ENCODE measurements at places on chromosomes 3 and 15.

- no peaks in the 10 kb centered on the region for H3K36me3 ChIP-seq
- no peak overlapping the region for H3K4me3 ChIP-seq
- no peak for DNase-seq
These were observed 28.2 kb upstream of the BCL6 start for GRCh38 chr3:187773233-187774184.

- no peak overlapping the region for H3K4me3 ChIP-seq
- peak overlapping the region; percentile 45 for H3K27ac ChIP-seq
These were observed 58.1 kb downstream of the SLC6A6 start for GRCh38 chr3:14460342-14461005.

DNA sequence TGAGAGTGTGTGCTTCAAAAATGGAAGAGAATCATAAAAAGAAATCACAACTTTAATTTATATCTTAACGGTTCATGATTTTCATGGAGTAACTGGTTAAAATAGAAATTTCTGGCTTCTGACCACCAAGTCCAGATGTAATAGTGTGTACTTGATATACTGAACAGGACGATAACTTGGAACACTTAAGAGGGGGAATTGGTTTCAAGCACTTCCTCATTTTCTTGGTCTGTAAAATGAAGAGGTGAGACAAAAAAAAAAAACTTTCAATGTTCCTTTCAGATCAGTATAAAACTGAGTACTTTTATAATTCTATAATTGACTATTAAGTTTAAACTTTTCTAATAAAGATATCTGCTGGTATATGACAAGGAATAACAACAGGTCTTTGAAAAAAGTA lies 64.0 kb upstream of the TRA2B start:
- H3K36me3 ChIP-seq: no peaks in the 10 kb centered on the region
- H3K4me1 ChIP-seq: no peaks in the 10 kb centered on the region
- no peak for DNase-seq
- H3K27me3 ChIP-seq: no peaks in the 10 kb centered on the region
- H3K27ac ChIP-seq: no peak overlapping the region

- no peaks in the 10 kb centered on the region for H3K4me1 ChIP-seq
- no peaks in the 10 kb centered on the region for H3K27me3 ChIP-seq
- H3K27ac ChIP-seq: no peak overlapping the region
- DNase-seq: no peak
These were observed 432.7 kb upstream of the ARHGEF26 start for GRCh38 chr3:153688301-153689120.

- no peak overlapping the region for H3K4me3 ChIP-seq
- peak overlapping the region; percentile 86 for H3K27ac ChIP-seq
- no peaks in the 10 kb centered on the region for H3K27me3 ChIP-seq
- peaks cover 5% of the 10 kb centered on the region for H3K4me1 ChIP-seq
These were observed 100.8 kb upstream of the TPM1 start for GRCh38 chr15:62941699-62942098.

DNA sequence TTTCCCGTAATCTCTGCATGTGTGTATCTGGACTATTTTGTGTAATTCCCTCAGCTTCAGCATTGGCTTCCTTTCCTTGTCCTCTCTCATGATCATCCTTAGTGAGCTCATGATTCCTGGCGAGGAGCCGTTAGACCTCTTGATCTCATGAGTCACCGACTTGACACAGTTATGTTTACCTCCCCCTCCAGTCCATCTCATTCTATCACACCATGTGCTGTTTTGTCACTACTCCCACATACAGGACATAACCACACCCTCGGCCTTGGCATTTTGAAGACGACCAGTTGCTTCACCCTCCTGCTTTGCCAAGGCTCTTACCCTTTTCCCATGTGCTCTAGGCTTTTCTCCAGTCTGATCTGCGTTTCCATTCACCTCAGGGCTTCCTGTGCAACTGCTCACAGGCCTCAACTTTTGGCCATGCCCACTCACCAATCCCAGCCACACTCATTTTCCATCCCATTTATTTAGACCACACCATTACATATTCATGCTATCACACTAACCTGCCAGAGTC lies 41.5 kb downstream of the CP start:
- DNase-seq: peak; percentile 93
- no peaks in the 10 kb centered on the region for H3K27me3 ChIP-seq

DNA sequence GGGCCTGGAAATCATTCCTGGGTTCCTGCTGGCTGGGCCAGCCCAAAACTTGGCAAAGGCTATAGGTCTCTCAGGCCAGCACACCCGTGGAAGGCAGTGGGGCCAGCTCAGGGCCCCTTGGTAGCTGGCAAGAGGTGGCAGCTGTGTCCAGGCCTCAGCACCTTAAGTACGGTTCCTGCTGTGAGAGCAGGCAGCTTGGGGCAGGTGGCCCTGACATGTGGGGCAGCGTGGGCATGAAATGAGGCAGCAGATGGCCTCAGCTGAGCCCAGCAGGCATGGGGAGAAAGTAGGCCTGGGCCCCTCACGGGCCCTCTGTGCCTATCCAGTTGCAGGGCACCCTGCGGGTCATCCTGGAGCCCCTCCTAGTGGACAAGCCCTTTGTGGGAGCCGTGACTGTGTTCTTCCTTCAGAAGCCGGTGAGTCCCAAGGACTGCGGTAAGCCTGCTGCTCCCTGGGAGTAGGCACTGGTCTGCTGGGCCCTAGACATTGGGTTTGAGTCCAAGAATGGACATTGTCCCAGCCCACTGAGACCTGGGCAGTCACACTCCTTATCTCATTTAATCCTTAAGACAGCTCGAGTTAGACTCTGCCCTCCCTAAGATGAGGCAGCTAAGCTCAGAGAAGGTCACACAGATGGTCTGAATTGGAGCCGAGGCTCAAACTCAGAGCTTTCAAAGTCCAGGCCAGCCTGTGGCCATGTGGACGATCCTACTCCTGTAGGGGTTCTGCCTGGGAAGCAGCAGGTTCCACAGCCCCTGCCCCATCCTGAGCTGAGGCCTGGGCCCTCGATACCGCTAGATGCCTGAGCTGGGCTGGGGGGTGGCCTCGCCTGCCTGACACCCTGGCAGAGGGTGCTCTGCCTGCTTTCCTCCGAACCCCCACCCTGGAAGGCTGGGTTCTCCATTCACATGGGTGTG lies 25.5 kb downstream of the ESYT3 start:
- no peak overlapping the region for H3K27ac ChIP-seq
- H3K4me3 ChIP-seq: no peak overlapping the region
- H3K36me3 ChIP-seq: no peaks in the 10 kb centered on the region
- no peak for DNase-seq
- H3K4me1 ChIP-seq: no peaks in the 10 kb centered on the region

GRCh38 chr3:15342945-15343344 lies 10.6 kb upstream of the SH3BP5 start:
- no peak overlapping the region for H3K27ac ChIP-seq
- H3K4me1 ChIP-seq: no peaks in the 10 kb centered on the region
- no peaks in the 10 kb centered on the region for H3K27me3 ChIP-seq

DNA sequence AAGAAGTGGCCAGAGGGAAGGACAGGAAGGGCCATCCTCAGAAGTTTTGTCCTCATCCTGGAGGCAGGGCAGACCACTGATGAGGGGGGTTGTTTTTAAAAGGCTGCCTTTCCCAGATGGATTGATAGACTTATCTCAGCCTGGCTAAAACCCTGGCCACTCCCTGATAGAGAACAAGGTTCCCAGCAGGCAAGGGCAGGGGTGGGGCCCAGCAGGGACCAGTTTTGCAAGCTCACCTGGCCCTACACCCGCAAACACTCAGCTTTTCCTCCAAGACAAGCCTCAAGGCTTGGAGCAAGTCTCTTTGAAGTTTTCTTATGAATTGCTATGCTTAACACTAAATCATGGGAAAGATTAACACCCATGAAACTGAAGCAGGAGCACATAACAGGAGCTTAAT lies 9.1 kb downstream of the LIPC start:
- no peak overlapping the region for H3K27ac ChIP-seq
- H3K4me1 ChIP-seq: no peaks in the 10 kb centered on the region
- no peak for DNase-seq
- no peaks in the 10 kb centered on the region for H3K36me3 ChIP-seq

- no peaks in the 10 kb centered on the region for H3K36me3 ChIP-seq
- H3K4me3 ChIP-seq: no peak overlapping the region
- no peak for DNase-seq
- no peaks in the 10 kb centered on the region for H3K4me1 ChIP-seq
These were observed 5.5 kb downstream of the ARPIN start for GRCh38 chr15:89907289-89907688.

- no peak overlapping the region for H3K27ac ChIP-seq
- DNase-seq: no peak
- no peaks in the 10 kb centered on the region for H3K4me1 ChIP-seq
- H3K36me3 ChIP-seq: no peaks in the 10 kb centered on the region
These were observed 389.8 kb downstream of the TBC1D5 start for GRCh38 chr3:17352620-17353019.

DNA sequence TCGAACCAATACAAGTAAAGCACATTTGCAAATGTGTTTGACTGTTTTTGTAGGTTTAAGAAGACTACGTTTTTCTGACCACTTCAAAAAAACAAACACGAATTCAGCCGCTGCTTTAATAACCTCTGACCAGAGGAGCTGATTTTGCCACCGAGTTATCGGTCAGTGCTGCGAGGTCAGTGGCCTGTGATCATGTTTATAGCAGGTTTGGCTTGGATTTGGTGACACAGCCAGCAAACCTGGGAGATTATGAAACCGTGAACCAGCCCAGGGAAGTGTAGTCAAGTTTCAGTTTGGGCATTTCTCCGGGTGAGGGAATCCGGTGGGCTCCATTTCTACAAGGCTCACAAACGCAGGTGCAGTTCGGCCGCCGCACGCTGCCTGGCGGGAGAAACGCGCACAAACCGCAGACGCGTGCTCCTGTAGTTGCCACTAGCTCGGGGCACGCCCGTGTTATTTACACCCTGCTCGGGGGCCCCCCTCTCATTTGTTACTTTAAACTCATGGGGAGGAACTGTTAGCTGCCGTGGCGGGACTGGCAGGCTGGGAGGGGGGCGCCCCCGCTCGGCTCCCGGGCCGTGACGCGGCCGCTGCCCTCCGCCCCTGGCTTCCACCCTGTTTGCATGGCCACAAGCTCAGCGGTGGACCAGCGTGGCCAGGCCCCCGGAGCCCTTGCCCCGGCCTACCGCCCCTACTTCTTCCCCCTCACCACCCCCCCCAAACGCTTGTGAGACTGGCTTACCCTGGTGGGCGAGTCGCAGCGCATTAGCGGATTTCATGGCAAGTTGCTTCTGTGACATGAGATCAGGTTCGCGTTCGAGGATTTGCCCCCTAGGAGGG lies 13.6 kb upstream of the ONECUT1 start:
- peaks cover 9% of the 10 kb centered on the region for H3K27me3 ChIP-seq
- no peak overlapping the region for H3K4me3 ChIP-seq
- DNase-seq: no peak
- H3K4me1 ChIP-seq: no peaks in the 10 kb centered on the region
- H3K36me3 ChIP-seq: no peaks in the 10 kb centered on the region

GRCh38 chr15:47409038-47409437 lies 308.3 kb upstream of the SEMA6D start:
- no peaks in the 10 kb centered on the region for H3K4me1 ChIP-seq
- no peaks in the 10 kb centered on the region for H3K36me3 ChIP-seq
- no peak overlapping the region for H3K27ac ChIP-seq
- no peak overlapping the region for H3K4me3 ChIP-seq
- no peak for DNase-seq
- no peaks in the 10 kb centered on the region for H3K27me3 ChIP-seq

GRCh38 chr3:141076797-141077571 lies 25.8 kb downstream of the SPSB4 start:
- H3K27ac ChIP-seq: peak overlapping the region; percentile 70
- no peaks in the 10 kb centered on the region for H3K4me1 ChIP-seq
- H3K36me3 ChIP-seq: no peaks in the 10 kb centered on the region
- H3K4me3 ChIP-seq: peak overlapping the region; percentile 7
- H3K27me3 ChIP-seq: no peaks in the 10 kb centered on the region

- DNase-seq: no peak
- H3K36me3 ChIP-seq: no peaks in the 10 kb centered on the region
- no peak overlapping the region for H3K27ac ChIP-seq
- H3K4me3 ChIP-seq: no peak overlapping the region
- no peaks in the 10 kb centered on the region for H3K4me1 ChIP-seq
- no peaks in the 10 kb centered on the region for H3K27me3 ChIP-seq
These were observed 102.7 kb upstream of the FGF7 start for GRCh38 chr15:49320351-49320750.
